ENCODE measurements at places on chromosomes 5 and 9.

DNA sequence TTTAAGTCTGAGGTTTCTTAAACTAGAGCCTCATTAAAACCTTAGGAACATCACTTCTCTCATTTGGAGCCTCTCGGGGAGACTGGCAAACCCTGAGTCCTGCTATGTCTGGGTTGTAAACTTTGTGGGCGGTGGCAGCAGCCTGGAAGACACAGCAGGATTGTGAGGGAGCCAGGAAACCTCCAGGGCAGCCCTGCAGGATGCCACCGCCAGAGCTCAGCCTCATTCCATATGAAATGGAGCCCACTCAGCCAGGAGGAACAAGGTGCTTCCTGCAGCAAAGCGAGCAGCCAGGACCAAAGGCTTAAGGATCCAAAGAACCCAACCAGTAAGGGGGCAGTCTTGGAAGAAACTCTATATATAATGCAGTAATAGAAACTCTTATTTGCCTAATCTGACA, 37.9 kb upstream of the IDNK start:
- no peak for DNase-seq

GRCh38 chr9:36956908-36957307, 77.2 kb downstream of the PAX5 start:
- DNase-seq, result no peak

DNA sequence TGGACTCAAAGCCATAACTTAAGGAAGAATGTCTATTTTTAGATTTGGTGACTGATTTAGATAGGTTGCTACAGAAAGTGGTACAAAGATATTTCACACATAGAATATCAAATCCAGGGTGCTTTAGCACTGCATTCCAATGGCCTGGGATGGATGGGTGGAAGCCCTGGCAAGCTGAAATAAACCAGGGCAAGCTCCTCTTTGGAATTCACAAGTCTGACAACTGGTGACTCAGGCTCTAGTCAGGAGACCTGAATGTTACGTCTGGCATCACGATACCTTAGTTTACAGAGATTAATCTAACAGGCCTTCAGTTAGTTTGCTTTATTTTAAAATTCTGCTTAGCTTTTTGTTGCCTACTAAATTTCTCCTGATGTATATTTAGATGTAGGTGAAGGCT, 144.0 kb downstream of the TMC1 start:
- no peak for DNase-seq

DNA sequence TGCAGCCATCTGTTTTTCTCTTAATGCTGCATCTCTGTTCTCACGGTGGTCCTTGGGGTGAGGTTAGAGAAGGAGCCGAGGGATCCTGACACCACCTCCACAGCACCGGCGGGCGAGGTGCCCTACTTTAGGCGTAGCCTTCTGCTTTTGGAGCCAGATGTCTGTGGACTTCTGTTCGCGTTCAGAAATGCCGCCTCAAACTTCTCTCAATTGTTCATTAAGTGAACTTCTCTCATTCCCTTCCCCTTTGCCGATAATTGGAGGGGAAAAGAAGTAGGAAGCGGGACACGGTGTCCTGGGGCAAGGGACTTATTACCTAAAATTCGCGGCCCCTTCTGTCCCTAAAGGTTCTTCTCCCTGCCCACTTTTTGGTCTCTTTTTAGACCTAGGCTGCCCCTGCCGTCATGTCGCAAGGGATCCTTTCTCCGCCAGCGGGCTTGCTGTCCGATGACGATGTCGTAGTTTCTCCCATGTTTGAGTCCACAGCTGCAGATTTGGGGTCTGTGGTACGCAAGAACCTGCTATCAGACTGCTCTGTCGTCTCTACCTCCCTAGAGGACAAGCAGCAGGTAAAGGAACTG, 455 bp downstream of the KIF20A start:
- DNase-seq, result no peak

DNA sequence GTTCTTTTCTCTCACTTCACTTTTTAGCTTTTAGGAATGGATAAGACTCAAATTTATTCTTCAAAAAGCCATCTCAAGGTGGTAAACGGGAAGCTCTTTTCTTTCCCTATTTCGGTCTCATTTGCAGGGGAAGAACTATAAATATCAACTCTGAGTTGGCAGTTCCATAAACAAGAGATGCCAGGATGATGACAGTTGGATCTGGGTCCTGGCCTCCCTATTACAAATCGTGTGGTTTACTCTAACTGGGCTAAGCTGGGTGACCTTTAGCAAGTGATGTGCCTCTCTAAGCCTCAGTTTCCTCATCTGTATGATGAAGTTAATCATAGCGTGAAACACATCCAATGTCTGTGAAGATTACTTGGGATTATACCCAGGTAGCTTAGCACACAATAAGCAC, 44.2 kb downstream of the TLE4 start:
- DNase-seq, result no peak

Data from activated gamma-delta T cell treated with anti-CD3 and anti-CD28 coated beads, Interleukin-2, amount 50 U/mL, for 16 hours (primary cell).